ENCODE measurements at places on chromosomes 7 and 10. TPM values are rescaled to one million over a fixed set of nuclear protein-coding genes. Genes with fewer than 3 reads are reported as not detected.

LYZL2 gene
- polyA plus RNA-seq = not detected

DNA sequence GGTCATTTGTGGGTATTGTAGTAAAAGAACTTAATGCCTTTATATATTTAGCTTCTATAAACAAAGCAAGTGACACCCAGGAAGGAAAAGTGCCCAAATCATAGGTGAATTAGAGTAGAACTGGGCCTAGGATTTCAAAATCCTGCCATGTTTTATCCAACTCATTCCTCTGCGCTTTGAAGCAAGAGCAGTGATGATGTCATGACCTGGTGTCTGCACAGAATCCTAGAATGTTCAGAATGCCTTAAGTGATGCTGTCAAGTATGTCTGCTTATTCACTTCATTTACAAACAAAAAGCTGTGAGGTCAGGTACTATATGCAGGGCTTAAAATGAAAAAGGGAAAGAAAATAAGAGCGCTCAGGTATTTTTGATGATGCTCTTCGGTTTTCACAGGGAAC lies 737.2 kb upstream of the ANKRD30A start:
- no peak overlapping the region for H3K27ac ChIP-seq
- DNase-seq = no peak
- no peaks in the 10 kb centered on the region for H3K4me1 ChIP-seq
- H3K4me3 ChIP-seq = no peak overlapping the region

MINDY4 gene
- polyA plus RNA-seq = 0.13 TPM

DNA sequence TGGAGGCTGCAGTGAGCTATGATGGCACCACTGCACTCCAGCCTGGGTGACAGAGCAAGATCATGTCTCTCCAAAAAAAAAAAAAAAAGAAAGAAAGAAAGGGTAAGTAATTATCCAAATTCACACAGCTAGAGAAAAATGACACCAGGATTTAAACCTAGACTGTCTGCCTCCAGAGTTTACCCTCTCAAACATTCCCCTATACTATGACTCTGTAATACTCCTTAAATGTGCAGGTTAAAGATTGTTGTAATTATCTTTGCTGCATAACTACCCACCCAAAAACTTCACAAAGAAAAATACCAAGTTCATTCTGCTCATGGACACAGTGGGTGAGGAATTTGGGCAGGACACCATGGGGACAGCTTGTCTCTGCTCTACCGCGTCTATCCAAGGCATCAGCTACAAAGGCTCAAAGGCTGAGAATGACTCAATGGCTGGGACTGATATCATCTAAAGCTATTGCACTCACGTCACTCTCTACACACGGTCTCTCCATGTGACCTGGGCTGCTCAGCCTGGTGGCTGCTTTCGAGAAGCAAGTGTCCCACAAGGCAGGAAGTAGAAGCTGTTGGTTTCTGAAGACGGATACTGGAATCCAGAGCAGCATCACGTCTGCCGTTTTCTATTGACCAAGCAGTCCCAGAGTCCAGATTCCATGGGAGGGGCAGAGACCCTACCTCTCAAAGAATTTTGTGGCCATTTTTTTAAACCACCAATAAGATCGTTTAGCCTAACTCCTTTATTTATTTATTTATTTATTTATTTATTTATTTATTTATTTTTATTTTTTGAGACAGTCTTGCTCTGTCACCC lies 185.7 kb upstream of the AUTS2 start:
- H3K4me3 ChIP-seq = no peak overlapping the region
- DNase-seq = peak; percentile 11
- no peak overlapping the region for H3K27ac ChIP-seq

DNA sequence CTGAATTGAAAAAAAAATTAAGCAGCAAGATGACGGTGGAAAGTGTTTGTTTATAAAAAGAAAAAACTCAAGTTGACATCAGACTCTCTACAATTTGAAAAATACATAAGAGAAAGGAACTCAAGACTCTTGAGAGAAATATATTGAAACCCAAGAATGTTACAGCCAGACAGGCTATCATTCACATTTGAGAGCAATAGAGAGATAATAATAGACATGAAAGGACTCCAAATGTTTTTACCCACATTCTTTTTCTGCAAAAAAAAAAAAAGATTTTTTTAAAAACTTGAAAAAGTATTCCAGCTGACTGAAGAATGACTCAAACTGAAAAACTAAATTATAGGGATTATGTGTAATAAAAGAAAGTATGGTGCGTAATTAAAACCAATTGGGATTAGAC lies 532.4 kb downstream of the INHBA start:
- no peaks in the 10 kb centered on the region for H3K4me1 ChIP-seq
- H3K27me3 ChIP-seq = no peaks in the 10 kb centered on the region
- no peaks in the 10 kb centered on the region for H3K36me3 ChIP-seq
- H3K27ac ChIP-seq = no peak overlapping the region
- DNase-seq = no peak

RNF32 gene
- 0.03 TPM for polyA plus RNA-seq

- no peak for DNase-seq
- peaks cover 86% of the 10 kb centered on the region for H3K4me1 ChIP-seq
- H3K27me3 ChIP-seq = no peaks in the 10 kb centered on the region
- H3K4me3 ChIP-seq = peak overlapping the region; percentile 93
Observed at GRCh38 chr10:71771821-71772617, 1.3 kb downstream of the VSIR start.

DNA sequence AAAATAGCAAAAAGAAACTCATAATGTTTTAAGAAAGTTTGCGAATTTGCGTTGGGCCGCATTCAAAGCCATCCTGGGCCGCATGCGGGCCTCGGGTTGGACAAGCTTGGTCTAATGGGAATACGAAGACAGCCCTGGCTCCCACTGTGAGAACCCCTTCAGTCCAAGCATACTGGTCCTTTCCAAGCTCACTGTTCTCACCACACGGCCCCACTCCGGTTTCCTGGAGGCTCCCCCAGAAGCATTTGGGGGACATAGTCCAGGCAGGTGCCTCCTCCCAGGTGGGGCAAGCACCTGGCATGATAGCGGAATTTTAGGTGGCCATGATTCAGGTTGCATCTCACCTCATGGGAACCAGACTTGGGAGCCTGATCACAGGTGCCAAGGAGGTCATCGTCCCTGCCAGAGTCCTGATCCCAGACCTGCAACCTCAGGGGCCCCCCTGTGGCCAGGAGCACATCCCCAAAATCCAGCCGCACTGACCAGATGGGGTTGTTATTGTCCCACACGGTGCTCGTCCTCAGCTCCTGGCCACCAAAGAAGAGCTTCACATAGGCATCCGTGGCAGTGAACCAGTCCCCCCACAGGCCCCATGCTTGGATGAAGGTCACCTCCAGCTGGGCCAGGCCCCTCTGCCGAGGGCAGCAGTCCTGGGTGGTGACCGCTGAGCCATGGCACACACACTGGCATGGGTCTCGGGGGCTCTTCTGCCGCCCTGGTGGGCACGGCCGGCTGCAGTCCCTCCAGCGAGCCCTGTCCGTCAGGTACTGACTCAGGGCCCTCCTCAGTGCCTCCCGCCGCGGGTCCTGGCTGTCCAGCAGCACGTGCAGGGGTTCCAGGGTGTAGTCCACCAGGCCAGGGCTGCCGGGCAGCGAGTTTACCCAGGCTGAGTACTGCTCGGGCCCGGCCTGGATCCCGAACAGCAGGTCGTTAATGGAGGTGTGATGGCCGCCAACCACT lies 4.4 kb downstream of the PRF1 start:
- no peak for DNase-seq
- no peaks in the 10 kb centered on the region for H3K27me3 ChIP-seq
- H3K4me3 ChIP-seq = no peak overlapping the region

DNA sequence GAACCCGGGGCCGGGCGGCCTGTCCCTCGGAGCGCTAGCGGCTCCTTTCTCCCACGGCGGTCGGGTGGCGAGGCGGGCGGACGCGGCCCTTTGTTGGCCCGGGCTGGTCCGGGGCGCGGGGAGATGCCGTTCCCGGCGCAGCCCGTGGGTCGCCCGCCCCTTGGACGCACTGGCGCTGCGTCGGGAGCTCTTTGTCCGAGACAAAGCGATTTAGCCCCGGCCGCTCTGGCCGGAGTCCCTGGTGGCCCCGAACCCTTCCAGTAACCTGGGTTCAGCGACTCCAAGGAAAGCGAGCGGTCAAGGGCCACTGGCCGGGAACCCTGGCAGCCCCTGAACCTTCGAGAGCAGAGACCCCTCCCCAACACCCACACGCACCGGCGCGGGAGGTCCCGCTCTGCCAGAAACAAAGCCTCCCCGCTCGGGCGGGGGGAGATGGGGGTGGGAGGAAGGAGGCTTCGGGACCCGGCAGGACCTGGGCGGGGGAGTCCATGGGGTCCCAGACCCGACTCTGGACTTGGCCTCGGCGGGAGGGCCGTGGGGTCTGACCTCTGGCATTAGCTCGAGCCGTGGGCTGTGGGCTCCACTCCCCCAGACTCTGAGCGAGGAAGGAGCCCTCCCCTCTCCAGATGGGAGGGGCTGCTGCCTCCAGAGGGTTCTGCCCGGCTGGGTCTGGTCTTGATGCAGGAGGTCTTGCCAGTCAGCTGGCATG lies 836 bp downstream of the DPYSL4 start:
- peaks cover 55% of the 10 kb centered on the region for H3K27me3 ChIP-seq
- DNase-seq = no peak
- H3K4me3 ChIP-seq = peak overlapping the region; percentile 39
- H3K4me1 ChIP-seq = peaks cover 9% of the 10 kb centered on the region
- no peak overlapping the region for H3K27ac ChIP-seq
- H3K36me3 ChIP-seq = no peaks in the 10 kb centered on the region

GRCh38 chr7:119708891-119709290 lies 564.1 kb upstream of the KCND2 start:
- H3K27ac ChIP-seq = no peak overlapping the region
- no peaks in the 10 kb centered on the region for H3K36me3 ChIP-seq
- no peaks in the 10 kb centered on the region for H3K4me1 ChIP-seq
- H3K4me3 ChIP-seq = no peak overlapping the region
- no peak for DNase-seq

- no peak overlapping the region for H3K27ac ChIP-seq
- no peak overlapping the region for H3K4me3 ChIP-seq
- H3K4me1 ChIP-seq = no peaks in the 10 kb centered on the region
- H3K27me3 ChIP-seq = no peaks in the 10 kb centered on the region
Observed at GRCh38 chr10:24931236-24931635, 21.2 kb downstream of the PRTFDC1 start.

DNA sequence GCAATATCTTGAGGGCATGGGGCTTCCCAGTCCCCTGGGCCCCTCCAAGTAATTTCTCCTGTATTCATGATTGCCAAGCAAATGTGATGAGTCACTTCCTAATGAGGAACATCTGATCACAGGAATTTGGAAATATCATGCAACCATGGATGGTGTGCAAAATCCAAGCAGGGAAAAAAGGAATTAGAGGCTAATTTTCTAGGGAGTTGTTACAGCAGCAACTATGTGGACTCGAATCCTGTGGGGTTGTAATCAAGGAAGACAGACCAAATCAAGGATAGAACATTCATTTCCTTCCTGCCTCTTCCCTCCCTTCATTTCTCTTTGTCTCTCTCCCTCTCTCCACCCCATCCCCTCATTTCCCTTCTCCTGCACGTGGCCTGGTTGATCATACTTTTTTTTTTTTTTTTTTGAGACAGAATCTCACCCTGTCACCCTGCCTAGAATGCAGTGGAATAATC lies 23.9 kb upstream of the AGFG2 start:
- no peak overlapping the region for H3K4me3 ChIP-seq
- peak; percentile 33 for DNase-seq
- peaks cover 4% of the 10 kb centered on the region for H3K4me1 ChIP-seq
- H3K27ac ChIP-seq = no peak overlapping the region

CREB5 gene
- polyA plus RNA-seq = 25.1 TPM

- no peak overlapping the region for H3K27ac ChIP-seq
- no peak for DNase-seq
- no peaks in the 10 kb centered on the region for H3K27me3 ChIP-seq
- no peaks in the 10 kb centered on the region for H3K36me3 ChIP-seq
- H3K4me1 ChIP-seq = no peaks in the 10 kb centered on the region
Observed at GRCh38 chr7:32670110-32671025, 175.1 kb downstream of the AVL9 start.

DNA sequence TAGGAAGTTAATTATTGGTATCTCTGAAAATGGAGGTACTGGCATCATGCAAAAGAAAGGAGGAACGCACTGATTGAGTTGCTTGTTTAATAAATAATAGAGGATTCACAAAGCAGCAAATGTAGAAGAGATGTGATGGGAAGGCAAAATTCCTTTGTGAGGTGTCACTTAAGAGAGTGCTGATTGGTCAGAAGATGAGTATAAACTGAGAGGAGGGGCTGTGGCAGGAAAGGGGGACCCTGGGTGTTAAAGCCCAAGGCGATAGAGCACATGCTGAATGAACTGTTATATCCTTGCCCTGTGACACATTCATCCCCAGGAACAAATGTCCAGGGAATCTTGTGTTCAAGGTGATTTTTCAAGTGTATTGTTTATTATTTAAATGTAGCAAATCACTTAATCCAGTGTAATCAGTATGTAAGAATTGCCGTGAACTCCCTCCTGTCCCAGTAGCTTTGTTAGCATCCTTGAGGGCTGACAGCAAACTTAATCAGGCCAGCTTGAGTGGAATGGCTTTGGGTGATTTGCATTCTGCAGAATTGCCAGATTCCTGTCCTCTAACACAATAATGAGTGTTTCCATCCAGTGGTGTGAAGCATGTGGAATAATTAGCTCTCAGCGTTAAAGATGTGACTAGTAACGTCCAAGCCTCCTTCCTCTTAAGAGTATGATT lies 111.9 kb downstream of the CHN2 start:
- H3K27me3 ChIP-seq = no peaks in the 10 kb centered on the region
- no peak overlapping the region for H3K4me3 ChIP-seq
- no peak overlapping the region for H3K27ac ChIP-seq
- no peak for DNase-seq
- H3K36me3 ChIP-seq = no peaks in the 10 kb centered on the region
- peaks cover 8% of the 10 kb centered on the region for H3K4me1 ChIP-seq

DNA sequence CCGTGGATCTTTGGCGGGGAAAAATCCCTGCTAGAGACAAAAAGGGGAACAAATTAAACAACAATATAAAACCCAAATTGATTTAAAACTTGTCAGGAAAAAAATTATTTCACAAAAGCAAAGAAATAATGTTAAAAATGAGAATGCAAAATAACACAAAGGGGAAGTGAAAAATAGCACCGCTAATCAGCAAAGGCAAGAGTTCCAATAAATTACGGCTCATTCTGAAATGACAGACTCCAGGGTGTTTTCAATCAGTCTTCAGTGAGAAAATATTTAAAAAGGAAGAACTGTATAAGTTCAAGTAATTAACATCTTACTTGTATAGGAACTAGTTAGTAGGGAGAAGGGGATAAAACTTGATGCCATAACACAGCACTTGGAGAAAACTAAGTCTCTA lies 336.8 kb downstream of the LRRTM3 start:
- no peaks in the 10 kb centered on the region for H3K4me1 ChIP-seq
- no peak overlapping the region for H3K27ac ChIP-seq
- H3K27me3 ChIP-seq = no peaks in the 10 kb centered on the region
- no peak for DNase-seq

- H3K27me3 ChIP-seq = no peaks in the 10 kb centered on the region
- no peak for DNase-seq
- H3K4me1 ChIP-seq = peaks cover 11% of the 10 kb centered on the region
- no peak overlapping the region for H3K27ac ChIP-seq
- H3K36me3 ChIP-seq = no peaks in the 10 kb centered on the region
Observed at GRCh38 chr10:3654496-3654895, 130.5 kb downstream of the KLF6 start.

AHR gene
- 54.1 TPM for polyA plus RNA-seq

GRCh38 chr7:151264615-151265014 lies 16.1 kb upstream of the SMARCD3 start:
- H3K27ac ChIP-seq = no peak overlapping the region
- no peak overlapping the region for H3K4me3 ChIP-seq
- H3K27me3 ChIP-seq = no peaks in the 10 kb centered on the region
- no peak for DNase-seq

- peaks cover 41% of the 10 kb centered on the region for H3K4me1 ChIP-seq
- DNase-seq = no peak
- H3K36me3 ChIP-seq = peaks cover 13% of the 10 kb centered on the region
Observed at GRCh38 chr10:29634764-29635625, at the start of gene SVIL. SVIL (minus strand) TSS chr10:29634971; CDS start chr10:29555058, 79,913 bp downstream.

SLC26A5 gene
- not detected for polyA plus RNA-seq

GRCh38 chr7:11665357-11665756 lies 166.6 kb downstream of the THSD7A start:
- H3K27me3 ChIP-seq = no peaks in the 10 kb centered on the region
- no peak overlapping the region for H3K4me3 ChIP-seq

Data from CD14-positive monocyte (primary cell).